ENCODE measurements at places on chromosomes 6 and 20.

DNA sequence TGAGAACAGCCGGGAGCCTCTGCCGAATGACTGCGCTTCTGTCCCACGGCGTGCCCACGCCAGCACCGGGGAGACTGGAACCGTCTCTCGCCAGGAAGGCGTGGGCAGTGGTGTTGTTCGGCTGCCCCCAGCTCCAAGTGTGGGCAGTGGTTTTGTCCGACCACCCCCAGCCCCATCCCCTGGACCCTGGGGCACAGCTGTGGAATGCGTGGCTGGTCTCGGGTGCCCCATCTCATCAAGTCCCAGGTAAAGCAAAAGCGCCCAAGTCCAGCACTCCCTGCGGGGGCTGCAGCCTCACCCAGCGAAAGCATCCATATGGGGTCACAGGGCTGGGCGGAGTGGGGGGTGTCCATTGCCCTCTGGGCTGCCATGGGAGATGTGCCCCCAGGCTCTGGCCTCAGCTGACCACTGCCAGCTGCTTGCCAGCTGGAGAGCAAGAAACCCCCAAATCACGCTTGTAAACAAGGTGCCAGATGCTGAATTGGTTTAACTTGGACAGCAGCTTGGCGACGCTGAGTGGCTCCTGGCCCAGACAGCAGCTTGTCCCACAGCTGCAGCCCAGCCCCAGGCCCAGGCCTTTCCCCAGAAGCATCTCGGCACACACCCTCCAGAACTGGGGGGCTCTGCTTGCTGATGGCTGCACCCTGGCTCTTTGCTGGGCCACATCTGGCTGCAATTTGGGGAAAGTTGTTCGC lies 4.5 kb downstream of the CABLES2 start:
- DNase-seq: no peak

DNA sequence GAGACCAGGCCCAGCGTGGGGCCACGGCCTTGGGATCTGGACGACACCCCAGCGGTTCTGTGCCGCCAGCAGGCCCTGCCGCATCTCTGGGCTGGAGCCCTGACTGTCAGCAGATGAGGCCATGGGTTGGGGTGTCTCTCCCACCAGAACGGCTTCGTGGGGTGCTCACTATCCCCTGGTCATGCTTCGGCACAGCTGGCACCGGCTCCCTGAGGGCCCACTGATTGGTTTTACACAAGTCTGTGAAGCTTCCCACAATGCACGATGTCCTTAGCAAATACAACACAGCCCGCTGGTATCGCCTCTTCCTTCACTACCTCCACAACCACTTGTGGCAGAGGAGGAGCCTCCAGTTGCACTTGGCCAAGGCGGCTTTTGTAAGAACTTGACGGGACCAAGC lies 94.3 kb downstream of the THBS2 start:
- no peak for DNase-seq

GRCh38 chr20:37789408-37789807 lies 95.6 kb downstream of the CTNNBL1 start:
- no peak for DNase-seq

GRCh38 chr6:117629119-117629660 lies 26.9 kb upstream of the GOPC start:
- DNase-seq: no peak

GRCh38 chr6:148317739-148318138 lies 24.9 kb upstream of the SASH1 start:
- DNase-seq: no peak

DNA sequence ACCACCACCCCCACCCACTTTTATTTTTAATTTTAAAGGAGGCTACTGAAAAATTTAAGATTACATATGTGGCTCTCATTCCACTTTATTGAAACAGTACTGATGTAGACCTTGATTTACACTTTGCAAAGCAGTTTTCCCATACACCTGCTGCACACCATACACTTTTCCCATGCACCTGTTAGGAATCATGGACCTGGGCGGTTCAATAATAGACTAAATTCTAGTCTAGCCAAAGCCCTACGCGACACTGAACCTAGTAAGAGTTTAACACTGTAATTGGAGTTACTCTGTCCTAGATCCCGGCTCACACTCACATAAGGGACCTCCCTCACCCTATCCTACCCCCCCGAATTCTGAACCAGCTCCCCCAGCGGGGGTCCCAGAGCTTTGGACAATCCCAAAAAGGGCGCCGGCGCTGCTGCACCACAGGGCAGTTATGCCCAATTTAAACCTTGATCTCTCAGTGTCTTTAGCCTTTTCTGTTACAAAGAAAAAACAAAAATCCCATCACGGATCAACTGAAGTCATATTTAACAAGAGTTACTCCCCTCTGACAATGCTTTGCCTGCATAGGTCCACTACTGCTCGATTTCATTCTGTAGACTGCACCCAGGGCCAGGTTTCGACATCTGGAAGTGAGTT lies 2.4 kb upstream of the GCLC start:
- peak; percentile 37 for DNase-seq

DNA sequence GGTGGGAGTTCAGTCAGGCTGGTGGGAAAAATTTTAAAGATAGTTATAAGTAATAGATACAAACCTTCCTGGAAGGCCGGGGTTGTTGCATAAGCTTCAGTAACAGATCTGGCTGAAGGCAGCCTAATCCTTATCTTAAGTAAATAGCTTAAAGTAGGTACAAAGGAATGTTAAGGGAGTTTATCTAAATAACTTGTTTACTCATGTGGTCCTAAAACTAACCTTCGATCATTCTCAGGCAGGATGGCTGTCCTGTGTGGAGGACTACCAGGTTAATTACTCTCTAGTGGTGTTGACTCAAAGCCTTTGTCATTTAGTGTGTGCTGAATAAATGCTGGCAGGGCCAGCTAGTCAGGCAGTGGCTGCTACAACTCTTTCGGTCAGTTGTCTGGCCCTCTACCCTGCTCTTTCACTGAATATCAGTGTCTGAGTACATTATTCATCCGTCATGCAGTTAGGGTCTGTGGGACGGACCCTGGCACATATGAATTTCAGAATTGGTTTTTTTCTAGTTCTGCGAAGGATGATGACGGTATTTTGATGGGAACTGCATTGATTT lies 131.6 kb upstream of the TAB2 start:
- no peak for DNase-seq

- peak; percentile 64 for DNase-seq
Measured at GRCh38 chr6:148746363-148747144, at the start of gene UST. Gene UST (plus strand): TSS chr6:148747030. CDS start chr6:148747431, 401 bp downstream.

DNA sequence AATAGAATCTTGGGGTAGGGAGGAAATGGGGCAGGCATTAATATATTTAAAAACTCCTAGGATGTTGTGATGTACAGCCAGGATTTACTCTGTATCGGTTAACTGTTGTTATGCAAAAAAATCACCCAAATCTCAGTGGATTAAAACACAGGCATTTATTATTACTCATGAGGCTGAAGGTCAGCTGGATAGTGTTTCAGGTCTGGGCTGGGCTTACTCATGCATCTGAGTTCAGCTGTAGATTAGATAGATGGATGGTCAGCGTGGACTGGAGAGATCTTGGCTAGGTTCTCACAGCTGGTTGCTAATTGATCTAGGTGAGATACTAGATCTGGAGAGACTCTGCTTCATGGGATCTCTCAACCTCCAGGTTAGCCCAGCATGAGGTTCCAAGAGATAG lies 131.4 kb downstream of the BTBD3 start:
- DNase-seq: no peak
